Motor neuron (in vitro differentiated cells): ENCODE measurements at places on chromosomes 5 and 9.

GRCh38 chr5:64887910-64888309, 119.2 kb downstream of the CWC27 start:
- no peak for ATAC-seq

- ATAC-seq = no peak
These were observed 3.5 kb downstream of the SLC34A3 start for GRCh38 chr9:137234055-137234697.

DNA sequence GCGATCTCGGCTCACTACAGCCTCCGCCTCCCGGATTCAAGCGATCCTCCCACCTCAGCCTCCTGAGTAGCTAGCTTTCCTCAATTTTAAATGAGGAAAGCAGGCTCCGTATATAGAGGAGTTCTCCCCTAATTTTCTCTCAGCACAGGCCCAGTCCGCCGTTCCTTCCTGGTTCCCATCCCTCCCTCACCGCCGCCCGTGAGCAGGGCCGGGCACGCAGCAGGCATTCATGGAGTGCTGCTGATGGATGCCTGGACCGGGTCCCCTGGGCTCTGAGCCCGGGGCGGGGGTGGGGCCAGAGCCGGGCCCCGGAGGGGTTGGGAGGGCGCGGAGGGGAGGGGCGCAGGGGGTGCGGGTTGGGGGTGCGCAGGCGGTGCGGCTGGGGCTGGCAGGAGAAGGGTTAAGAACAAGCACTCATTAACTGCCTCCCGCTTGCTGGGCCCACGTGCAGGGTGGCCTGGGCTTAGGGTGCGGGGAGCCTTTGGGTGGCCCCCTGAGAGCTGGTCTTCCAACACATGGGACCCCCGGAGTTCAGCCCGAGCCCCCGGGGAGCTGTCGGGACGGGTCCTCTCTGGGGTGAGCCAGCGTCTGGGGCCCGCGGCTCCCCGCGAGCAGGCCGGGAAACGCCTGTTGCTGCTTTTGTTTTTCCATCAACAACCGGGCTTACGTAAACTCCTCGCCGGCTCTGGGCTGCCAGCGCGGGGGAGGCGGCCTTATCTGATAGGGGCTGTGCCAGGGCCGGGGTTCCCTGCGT, 33.7 kb downstream of the LHX2 start:
- ATAC-seq = peak; percentile 72

DNA sequence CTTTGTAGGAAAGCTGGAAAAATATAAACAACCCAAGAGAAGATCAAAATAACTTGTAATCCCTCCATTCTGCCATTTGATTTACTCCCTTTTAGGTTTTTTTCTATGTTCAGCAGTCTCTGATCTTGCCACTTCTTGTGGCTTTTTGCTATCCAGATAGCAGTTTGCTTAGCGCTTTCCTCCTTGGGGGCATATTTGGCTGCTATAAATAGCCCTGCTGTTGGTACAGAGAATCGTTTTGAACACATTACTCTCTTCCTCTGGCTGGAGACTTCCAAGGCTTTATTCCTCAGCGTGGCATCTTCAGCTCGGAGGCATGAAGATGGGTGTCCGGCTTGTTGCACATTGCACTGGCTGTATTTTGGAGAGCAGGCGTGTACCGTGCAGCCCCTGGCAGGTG, 38.6 kb downstream of the HMCN2 start:
- no peak for ATAC-seq

GRCh38 chr5:132915681-132916080, 42.2 kb downstream of the LEAP2 start:
- ATAC-seq = no peak

DNA sequence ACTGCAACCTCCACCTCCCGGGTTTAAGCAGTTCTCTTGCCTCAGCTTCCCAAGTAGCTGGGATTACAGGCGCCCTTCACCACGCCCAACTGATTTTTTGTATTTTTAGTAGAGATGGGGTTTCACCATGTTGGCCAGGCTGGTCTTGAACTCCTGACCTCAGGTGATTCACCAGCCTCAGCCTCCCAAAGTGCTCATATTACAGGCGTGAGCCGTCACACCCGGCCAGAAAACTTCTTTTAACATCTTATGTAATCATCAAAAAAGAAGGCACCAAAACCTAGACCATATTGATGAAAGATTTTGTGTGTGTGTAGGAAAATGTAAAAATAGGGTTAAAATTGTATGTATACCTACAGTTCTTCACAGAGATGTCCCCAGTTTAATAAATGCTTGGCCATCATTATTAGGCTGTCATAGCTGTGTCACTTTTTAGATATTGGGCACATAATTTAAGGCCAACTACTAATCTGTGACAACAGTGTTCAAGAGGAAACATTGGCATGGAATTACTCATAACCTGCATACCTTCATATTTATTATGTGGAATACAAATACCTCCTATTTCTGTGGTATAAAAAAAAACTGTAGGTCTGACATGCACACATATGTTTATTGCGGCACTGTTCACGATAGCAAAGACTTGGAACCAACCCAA, 44.4 kb downstream of the RAD50 start:
- ATAC-seq = no peak

DNA sequence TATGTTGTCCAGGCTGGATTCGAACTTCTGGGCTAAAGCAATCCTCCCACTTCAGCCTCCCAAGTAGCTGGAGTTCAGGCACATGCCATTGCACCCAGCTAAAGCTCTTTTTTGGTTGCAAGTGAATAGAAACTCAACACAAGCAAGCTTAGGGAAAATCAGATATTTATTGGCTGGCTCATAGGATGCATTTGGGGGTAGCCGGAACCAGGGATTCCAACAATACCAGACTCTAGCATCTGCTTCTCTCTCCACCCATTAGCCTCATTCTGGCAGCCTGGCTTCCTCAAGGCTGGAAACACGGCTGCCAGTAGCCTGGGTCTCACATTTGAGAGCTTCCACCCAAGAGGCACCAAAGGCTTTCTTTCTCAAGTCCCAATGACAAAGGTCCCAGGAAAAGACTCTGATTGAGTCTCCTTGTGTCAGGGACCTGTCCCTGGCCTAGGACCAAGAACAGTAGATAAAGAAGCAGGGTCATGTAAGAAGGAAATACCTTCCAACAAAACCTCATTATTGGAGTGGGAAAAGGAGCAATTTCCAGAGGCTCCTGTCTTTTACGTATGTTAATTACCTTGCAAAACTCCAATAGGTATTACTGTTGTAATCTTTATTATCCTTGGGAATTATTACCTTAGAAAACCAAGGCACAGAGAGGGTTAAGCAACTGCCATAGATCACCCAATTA, 23.0 kb upstream of the B4GALT1 start:
- ATAC-seq = no peak

- no peak for ATAC-seq
These were observed 14.8 kb downstream of the GGTA1 start for GRCh38 chr9:121484651-121485446.

DNA sequence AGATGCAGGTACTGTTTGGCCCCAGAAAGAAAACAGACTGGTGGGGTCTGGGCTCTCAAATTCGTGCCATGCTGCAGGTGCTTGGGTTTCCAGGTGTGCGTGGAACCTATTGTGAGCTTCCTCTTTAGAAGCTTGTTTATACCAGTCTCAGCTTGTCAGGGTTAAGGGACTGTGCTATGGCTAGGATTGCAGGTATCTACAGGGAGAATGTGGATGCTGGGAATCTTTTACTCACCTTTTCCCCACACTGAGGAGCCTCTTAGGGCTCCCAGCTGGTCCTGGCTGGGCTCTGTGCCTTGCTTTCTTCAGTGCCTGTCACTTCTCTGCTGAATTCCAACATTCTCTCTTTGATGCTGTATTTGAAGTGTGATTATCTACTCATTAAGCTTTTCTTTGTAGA, 111.8 kb downstream of the WDR70 start:
- no peak for ATAC-seq

- ATAC-seq = peak; percentile 85
These were observed at the start of gene PCBD2 for GRCh38 chr5:134904610-134905245. PCBD2 (plus strand) TSS chr5:134905131; CDS start chr5:134905140, 9 bp downstream.

DNA sequence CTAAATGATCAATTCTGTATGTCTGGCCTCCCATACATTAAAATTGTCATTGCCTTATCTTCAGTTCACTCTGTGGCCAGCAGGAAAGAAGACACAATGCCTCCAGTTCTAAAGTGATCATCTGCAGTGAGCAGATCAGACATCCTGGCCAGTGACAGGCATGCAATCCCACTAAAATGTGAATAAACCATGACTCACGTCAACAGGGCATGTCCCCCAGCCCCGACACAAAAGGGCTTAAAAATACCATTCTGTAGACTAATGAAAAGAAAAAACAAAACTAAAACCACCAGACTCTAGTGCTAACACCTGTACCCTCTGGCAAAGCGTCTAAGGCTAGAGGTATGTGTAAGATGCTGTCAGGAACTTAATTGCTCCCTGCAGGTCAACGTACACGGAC, 38.5 kb downstream of the DDX31 start:
- ATAC-seq = no peak

GRCh38 chr9:72574156-72574810, 52.9 kb downstream of the TMC1 start:
- ATAC-seq = no peak
